ENCODE measurements at places on chromosomes 7 and 10. TPM values are rescaled to one million over a fixed set of nuclear protein-coding genes. Genes with fewer than 3 reads are reported as not detected.
A peak's percentile ranks its signal among the peaks of the same experiment; 100 is the strongest.

BZW2 gene
- 85.4 TPM for total RNA-seq

GBX1 gene
- total RNA-seq, result not detected

WEE2 gene
- total RNA-seq, result not detected

- peak; percentile 24 for DNase-seq
- H3K27ac ChIP-seq, result no peak overlapping the region
- H3K4me1 ChIP-seq, result peaks cover 17% of the 10 kb centered on the region
- H3K4me3 ChIP-seq, result no peak overlapping the region
- H3K27me3 ChIP-seq, result no peaks in the 10 kb centered on the region
These were observed 42.7 kb downstream of the SPDYE5 start for GRCh38 chr7:75534727-75535307.

DNA sequence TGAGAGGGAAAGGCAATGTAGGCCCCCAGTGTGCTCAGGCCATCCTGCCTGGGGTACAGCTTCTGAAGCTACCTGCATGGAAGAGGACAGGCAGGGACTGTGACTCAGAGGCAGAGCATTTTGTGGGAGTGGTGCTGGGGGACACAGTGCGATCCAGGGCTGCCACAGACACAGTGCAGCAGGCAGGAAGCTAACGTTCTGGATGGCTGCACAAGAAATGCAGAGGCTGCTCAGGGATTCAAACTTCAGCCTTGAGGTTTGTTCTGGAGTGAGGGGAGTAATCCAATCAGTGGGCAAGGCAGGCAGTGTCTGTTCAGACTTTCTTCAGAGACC is 648.0 kb upstream of the IGFBP3 start:
- H3K4me3 ChIP-seq, result peak overlapping the region; percentile 21
- peaks cover 41% of the 10 kb centered on the region for H3K4me1 ChIP-seq
- H3K27ac ChIP-seq, result peak overlapping the region; percentile 86

DNA sequence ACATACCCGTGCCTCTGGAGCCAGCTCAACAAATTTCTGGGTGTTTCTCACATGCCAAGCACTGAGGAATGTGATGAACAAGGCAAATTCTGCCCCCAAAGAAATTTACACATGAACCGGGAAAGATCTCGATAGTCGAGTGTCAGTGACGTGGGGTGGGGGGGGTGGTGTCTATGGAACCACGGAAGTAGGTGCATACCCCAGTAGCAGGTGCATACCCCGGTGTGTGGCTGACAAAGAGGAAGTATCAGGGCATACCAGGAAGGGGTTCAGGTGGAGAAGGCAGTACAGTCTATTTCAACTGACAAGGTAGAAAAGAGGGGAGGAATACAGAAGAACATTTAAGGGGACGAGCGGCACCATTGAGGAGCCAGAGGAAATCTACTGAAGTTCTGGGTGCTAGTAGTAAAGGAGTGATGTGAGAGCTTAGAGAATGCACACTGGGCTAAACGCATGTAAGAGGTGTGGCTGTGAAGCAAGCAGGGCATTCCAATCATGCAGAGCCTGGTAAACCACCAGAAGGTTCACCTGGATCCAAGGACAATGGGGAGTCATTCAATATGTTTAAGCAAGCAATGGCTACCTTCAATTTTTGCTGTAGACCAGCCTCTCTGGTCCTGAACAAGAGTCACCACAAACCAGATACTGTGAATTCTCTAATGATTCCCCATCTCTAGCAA is 6.2 kb downstream of the CCDC6 start:
- peak overlapping the region; percentile 59 for H3K4me3 ChIP-seq
- no peak for DNase-seq
- H3K27ac ChIP-seq, result peak overlapping the region; percentile 92
- peaks cover 13% of the 10 kb centered on the region for H3K36me3 ChIP-seq

DNA sequence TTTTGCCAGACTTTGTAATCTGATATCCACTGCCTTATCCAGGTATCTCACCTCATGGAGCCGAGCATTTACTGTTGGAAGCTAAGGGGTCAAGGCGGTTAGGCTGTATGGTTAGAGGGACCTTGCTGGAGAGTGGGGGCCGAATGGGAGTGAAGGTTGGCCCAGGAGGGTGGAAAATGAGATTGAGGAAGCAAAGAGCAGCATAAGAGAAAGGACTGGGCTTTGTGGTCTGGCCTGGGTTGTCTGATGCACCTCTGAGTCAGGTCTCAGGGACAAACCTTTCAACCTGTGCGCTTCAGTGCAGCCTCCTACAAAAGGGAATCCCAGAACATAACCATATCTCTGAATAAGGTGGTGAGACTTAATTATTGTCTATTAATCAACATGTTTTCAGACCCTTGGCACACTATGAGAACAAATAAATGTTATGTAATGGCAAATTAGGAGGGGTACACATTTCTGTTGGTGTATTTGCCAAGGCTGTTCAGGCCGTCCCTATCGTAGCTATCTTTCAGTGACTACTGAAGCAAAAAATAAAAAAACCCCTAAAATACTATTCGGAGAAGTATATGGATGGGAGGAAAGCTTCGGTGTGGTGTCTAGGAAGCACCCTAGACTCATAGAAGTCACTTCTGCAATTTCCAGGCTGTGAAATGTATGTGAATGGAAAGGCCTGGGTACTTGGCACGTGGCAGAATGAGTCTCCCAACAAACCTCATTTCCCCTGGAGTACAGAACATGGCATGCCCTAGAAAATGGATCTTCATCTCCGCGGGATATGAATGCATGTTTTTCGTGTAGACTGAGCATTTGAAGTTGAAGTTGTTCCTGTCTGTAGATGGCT is 4.3 kb downstream of the CAMK1D start:
- H3K4me3 ChIP-seq, result no peak overlapping the region
- DNase-seq, result no peak
- H3K27me3 ChIP-seq, result peaks cover 15% of the 10 kb centered on the region
- no peaks in the 10 kb centered on the region for H3K36me3 ChIP-seq

DNA sequence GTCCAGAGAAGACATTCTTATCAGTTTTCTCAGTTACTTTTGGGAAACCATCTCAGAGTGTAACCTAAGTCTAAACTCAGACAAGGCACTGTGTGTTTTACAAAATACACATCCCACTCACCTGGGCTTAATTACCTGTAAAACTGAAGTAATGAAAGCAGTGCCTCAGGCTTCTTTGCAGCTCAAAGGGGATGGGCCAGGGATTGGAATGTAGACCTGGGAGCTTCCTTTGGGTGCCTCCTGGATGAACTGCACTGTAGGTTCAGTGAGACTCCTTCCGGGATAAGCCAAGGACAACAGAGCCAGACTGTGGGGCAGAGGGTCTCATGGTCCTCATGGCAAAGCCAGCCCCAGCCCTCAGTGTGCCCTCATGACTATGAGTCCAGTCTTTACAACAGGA is 672.4 kb upstream of the GALNT17 start:
- no peak overlapping the region for H3K27ac ChIP-seq
- DNase-seq, result no peak
- H3K4me3 ChIP-seq, result no peak overlapping the region
- no peaks in the 10 kb centered on the region for H3K4me1 ChIP-seq
- no peaks in the 10 kb centered on the region for H3K27me3 ChIP-seq

- no peaks in the 10 kb centered on the region for H3K36me3 ChIP-seq
- DNase-seq, result no peak
- no peaks in the 10 kb centered on the region for H3K27me3 ChIP-seq
- H3K4me1 ChIP-seq, result no peaks in the 10 kb centered on the region
- no peak overlapping the region for H3K27ac ChIP-seq
- H3K4me3 ChIP-seq, result no peak overlapping the region
These were observed 511.1 kb downstream of the ZNF37A start for GRCh38 chr10:38605153-38605661.

GRCh38 chr7:143924851-143925250 is 10.2 kb upstream of the OR2F2 start:
- H3K36me3 ChIP-seq, result no peaks in the 10 kb centered on the region
- H3K27ac ChIP-seq, result no peak overlapping the region
- DNase-seq, result no peak

DNA sequence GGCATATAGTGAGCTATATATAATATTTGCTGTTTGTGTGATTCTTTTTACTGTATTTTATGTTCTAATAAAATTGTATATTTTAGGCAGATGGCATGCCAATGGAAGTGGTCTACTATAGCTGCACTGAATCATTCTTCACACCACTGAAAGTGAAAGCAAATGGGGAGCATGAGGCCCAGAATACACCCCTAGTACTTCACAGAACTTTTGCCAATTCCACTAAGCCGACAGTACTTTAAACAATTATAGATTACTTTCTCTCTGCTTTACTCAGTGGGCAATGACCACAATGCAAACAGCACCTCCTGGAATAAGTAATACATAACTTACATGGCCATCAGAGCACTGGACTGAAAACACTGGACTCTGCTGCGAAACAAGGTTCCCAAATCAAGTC is 70.2 kb downstream of the ANKRD26 start:
- no peak overlapping the region for H3K27ac ChIP-seq
- H3K27me3 ChIP-seq, result no peaks in the 10 kb centered on the region
- H3K4me1 ChIP-seq, result no peaks in the 10 kb centered on the region
- DNase-seq, result no peak
- no peak overlapping the region for H3K4me3 ChIP-seq

- DNase-seq, result no peak
- H3K36me3 ChIP-seq, result no peaks in the 10 kb centered on the region
- no peaks in the 10 kb centered on the region for H3K4me1 ChIP-seq
- H3K4me3 ChIP-seq, result no peak overlapping the region
These were observed 313.9 kb upstream of the ZNF32 start for GRCh38 chr10:43962346-43963191.

DNA sequence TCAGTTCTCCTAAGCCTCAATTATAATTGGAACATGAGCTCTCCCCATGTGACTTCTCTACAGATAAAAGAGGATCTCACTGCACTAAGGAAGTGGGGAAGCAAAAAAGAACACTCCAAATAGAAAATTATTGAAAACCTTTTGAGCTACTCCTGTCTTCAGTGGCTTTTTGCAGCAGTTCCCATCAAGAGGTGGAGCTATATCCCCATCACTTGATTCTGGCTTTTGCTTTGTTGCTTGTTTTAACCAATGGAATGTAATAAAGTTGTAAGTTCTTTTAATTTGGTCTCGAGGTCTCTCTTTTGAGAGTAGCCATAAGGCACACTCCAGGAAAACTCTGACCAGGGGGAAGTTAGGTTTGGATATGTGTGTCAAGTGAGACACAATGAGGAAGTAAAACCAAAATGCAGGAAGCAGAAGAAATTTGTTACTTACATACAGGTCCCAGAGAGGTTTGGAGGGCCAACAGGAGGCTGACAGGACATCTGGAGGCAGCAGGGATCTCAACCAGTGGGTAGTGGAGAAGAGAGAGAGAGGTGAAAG is 569.4 kb downstream of the HTR7 start:
- H3K4me3 ChIP-seq, result no peak overlapping the region
- DNase-seq, result peak; percentile 42
- no peak overlapping the region for H3K27ac ChIP-seq
- H3K4me1 ChIP-seq, result peaks cover 25% of the 10 kb centered on the region
- no peaks in the 10 kb centered on the region for H3K27me3 ChIP-seq

DNA sequence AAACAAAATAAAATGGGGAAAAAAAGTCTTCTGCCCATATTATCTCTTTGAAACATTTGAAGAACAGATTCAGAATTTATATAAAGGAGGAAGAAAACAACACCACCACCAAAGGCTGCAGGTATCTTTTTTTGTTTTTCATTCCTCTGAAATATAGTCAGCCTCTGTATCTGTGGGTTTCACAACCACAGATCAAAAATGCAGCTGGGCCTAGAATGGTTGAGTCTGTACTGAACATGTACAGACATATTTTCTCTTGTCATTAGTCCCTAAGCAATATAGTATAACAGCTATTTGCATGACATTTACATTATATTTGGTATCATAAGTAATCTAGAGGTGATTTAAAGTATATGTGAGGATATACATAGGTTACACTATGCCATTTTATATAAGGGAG is 559.7 kb upstream of the LRRN3 start:
- no peaks in the 10 kb centered on the region for H3K27me3 ChIP-seq
- no peak overlapping the region for H3K4me3 ChIP-seq
- H3K4me1 ChIP-seq, result peaks cover 32% of the 10 kb centered on the region
- H3K36me3 ChIP-seq, result no peaks in the 10 kb centered on the region
- peak overlapping the region; percentile 93 for H3K27ac ChIP-seq

All from MCF 10A (cell line).